ENCODE measurements at places on chromosomes 13 and 19.
A peak's percentile ranks its signal among the peaks of the same experiment; 100 is the strongest.

GRCh38 chr19:3857449-3858003 is 11.3 kb downstream of the ZFR2 start:
- DNase-seq = no peak

- no peak for DNase-seq
Measured at GRCh38 chr13:20389696-20390525, 135.7 kb downstream of the CRYL1 start.

DNA sequence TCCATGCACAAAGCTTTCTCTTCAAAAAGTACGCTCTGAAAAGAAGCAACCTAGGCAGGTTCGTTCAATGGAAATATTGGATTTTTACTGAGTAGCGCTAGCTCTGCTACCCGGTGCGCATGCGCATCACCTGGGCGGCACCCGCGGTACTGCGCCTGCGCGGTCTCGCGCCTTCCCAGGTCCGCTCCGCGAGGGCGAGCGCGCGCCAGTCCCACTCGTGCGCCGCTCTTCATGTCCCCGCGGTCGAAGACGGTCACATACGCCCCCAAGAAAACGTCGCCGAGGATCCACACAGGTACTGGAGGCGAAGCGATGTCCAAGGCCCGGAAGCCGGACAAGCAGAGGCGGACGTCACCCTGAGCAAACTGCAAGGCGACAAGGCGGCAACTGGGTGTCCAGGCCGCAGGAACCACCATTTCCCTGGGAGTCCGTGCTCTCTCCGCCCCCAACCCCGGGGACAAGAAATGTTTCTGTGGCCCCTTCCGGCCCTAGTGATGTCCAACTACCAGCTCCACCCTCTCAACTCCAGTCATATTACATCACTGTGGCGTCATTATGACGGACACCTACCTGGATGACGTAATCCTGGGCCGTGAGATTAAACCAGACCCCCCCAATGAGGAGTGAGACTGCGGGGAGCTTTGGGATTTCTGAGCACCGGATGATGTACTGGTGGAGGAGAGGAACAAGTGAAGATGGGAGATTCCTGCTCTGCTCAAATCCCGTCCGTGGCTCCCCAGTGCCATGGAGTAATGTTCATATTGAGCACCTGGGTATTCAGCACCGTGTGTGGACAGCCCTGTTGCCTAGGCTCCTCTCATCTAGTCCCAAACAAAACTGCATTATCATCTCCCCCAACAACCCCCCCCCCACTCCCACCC is 4.8 kb upstream of the KCNC3 start:
- DNase-seq = peak; percentile 76

- DNase-seq = no peak
Measured at GRCh38 chr19:46759817-46760333, 13.6 kb upstream of the STRN4 start.

- peak; percentile 54 for DNase-seq
Measured at GRCh38 chr13:46683676-46684260, 113.2 kb downstream of the ESD start.

GRCh38 chr13:20125129-20125782 is 35.6 kb downstream of the GJA3 start:
- DNase-seq = no peak

DNA sequence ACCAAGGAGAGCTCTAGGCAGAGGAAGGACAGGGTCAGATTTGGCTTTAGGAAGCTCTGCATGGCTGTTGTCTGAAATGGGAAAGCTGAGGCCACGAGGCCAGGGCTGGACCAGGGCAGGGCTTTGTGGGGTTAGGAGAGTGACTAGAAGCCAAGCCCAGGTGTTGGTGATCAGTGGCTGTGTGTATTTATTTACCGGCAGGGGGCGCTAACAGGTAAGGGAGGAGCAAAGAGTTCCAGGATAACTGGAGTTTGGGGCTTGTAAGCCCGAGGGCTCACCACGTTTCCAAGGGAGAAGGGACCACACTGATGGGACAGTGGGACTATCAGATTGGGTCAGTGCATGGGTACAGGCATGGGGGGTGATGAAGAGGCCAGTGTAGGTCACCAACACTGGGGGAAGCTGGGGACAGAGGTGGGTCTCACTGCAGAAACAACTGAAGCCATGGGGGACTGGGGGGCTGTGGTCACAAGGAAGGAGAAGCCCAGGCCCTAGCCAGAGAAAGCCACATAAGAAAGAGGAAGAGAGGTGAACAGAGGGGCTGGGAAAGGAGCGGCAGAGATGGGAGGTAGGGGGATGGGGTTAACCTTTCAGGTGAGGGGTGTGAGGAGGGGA is 3.9 kb downstream of the TMEM147 start:
- no peak for DNase-seq

DNA sequence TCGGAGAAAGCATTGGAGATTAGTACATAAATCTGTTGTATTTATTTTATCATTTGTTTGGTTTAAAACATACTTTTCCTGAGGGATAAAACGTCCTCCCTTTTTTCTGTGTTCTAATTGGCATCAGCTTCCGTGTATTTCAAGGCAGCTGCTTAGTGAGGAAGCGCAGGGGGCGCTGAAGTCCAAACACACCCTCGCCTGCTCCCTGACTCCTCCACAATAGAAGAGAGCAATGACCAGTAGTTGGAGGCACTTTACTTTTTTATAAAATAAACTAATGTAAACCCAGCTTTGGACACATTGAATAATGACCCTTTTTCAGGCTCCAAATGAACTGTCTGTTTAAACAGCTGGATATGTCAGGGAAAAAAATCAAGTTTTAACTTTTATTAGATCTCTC is 79.9 kb downstream of the RNASEH2B start:
- DNase-seq = no peak

DNA sequence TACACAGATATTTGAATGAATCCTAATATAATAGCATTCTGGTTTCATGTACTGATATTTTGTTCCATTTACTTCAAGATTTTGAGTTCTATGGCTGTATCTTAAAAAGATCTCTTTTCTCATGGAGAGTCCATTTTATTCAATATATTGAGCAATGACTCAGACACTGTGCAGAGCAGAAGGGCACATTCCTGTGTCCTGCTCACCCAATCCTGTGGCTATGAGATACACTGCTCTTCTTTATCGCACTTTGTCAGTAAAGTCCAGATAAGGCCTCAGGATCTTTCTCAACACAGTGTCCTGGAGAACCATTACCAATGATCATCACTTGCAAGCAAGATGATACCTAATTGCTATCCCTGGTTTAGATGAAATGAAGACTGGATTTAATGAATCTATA is 155.0 kb downstream of the CYSLTR2 start:
- no peak for DNase-seq

DNA sequence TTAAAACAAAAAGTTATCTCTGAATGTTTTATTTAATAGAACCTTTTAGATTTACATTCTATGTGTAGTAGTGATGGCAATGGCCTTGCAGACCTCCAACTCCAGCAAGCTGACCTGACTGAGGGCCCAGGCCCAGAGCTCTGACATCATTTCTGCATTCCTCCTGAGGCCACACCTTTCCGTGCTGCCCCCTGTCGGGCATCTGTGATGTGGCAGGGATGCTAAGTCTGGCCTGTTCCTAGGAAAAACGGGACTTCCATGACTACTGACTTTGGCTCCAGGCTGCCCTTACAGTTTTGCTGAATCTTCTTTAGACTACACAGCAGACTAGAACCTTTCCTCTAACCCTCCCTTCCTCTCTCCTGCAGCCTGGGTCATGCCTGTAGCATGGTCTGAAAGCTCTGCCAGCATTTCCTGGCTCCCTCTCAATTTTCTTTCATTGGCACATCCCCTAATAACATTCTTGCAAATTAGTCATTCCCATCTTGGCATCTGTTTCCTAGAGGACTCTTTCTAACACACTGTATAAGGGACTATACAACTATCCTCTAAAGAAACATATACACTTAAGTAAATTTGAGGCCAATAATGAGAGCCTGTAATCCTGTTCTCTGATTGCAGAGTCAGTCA is 249.1 kb downstream of the GPC5 start:
- no peak for DNase-seq

DNA sequence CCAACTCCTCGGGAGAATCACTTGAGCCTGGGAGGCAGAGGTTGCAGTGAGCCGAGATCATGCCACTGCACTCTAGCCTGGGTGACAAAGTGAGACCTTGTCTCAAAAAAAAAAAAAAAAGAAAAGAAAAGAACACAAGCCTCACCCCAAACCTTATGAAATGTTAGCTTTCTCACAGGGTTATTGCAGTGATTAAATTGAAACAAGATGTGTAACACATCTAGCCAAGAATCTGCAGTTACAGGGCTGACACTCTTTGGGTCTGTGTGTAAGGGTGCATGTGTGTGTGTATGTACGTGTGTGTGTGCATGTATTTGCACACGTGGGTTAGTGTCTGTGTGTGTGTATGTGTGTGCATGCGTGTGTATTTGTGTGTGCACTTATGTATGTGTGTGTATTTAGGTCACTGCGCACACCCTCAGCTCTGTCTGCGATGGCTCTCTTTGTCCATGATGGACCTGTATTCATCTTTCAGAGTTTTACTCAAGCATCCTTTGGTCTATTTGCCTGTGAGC is 336.3 kb downstream of the UQCRFS1 start:
- DNase-seq = no peak

Measured in T-helper 2 cell (primary cell).